Panc1 (cell line): ENCODE measurements at places on chromosomes 7 and 10.
A peak's percentile ranks its signal among the peaks of the same experiment; 100 is the strongest.

DNA sequence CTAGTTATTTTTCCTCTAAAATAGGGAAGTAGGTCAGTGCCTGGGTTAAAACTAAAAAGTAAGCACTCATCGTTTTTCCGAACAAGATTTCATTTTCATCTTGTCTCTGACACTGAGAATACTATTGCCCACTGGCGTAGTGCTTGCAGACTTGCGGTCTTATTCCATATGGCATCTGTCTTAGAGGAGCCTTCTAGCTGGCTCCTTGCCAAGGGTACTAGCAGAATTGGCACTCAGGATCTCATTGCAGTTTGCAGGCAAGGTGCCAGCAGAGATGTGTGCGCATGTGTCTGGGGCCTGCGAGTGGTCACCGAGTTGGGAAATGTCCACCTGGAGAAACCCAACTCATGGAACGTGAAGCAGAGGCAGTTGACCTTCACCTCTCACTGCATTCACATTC is 143.4 kb downstream of the CELF2 start:
- no peak for DNase-seq

DNA sequence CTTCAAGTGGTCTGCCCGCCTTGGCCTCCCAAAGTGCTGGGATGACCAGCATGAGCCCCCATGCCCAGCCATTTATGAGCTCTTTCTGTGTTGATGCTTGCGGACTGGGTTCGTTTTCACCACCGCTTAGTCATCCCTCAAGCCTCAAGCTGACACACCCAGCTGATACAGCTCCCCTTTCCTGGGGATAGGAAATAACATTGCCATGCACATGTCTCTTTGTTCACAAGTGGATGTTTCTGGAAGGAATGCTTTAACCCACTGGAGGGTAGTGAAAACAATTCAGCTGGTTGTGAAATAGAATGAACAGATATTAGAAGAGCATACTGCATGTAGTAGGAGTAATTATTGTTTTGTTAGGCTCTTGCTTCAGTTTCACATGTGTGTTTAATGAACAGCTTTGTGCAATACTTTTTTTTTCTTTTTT is 8.5 kb upstream of the METTL27 start:
- DNase-seq = peak; percentile 96

DNA sequence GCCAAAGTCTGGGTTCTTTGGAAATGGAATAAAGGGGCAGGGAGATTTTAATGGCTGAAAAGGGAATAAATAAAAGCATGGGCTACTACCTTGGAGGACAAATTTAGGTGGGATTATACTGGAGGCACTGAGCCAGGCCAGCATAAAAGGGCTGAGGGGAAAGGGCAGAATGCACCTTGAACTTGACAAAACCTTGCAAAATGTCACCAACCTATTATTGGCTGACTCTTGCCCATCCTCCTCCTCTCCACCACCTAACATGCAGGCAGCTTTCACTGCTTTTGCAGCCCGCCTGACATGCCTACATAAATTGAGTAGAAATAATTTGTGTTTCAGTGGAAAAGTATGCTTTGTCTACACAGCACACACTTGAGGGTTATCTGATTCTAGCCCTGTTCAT is 65.3 kb upstream of the ABLIM1 start:
- no peak for DNase-seq

GRCh38 chr10:101552442-101552841 is 35.6 kb downstream of the POLL start:
- no peak for DNase-seq

- DNase-seq = no peak
These were observed 17.2 kb upstream of the BPGM start for GRCh38 chr7:134629445-134629844.

- DNase-seq = no peak
These were observed 66.6 kb downstream of the AGMO start for GRCh38 chr7:15495170-15495569.

- peak; percentile 13 for DNase-seq
These were observed 98.4 kb upstream of the FAM3C start for GRCh38 chr7:121494516-121494915.

GRCh38 chr7:27952456-27953285 is 212.7 kb downstream of the TAX1BP1 start:
- no peak for DNase-seq

DNA sequence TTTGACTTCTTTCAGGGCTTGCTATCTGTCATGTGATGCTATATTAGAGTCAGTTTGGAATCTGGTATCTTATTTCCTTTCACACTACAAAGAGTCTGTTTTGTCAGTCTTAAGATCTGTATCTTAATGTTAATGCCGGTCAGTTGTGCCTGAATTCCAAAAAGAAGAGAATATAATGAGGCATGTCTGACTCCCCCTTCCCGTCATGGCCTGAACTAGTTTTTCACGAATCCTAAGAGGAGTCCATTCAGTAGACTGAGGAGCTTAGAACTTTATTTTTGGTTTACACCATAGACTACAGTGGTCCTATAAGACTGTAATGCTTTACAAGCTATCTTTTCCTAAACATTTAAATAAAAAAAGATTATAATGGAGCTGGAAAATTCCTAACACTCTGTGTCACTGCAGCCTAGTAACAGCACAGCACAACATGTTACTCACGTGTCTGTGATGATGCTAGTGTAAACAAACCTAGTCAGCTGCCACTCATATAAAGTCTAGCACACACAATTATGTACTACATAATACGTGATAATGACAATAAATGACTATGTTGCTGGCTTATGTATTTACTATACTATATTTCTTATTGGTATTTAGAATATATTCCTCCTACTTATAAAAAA is 50.6 kb downstream of the VPS41 start:
- DNase-seq = peak; percentile 18

DNA sequence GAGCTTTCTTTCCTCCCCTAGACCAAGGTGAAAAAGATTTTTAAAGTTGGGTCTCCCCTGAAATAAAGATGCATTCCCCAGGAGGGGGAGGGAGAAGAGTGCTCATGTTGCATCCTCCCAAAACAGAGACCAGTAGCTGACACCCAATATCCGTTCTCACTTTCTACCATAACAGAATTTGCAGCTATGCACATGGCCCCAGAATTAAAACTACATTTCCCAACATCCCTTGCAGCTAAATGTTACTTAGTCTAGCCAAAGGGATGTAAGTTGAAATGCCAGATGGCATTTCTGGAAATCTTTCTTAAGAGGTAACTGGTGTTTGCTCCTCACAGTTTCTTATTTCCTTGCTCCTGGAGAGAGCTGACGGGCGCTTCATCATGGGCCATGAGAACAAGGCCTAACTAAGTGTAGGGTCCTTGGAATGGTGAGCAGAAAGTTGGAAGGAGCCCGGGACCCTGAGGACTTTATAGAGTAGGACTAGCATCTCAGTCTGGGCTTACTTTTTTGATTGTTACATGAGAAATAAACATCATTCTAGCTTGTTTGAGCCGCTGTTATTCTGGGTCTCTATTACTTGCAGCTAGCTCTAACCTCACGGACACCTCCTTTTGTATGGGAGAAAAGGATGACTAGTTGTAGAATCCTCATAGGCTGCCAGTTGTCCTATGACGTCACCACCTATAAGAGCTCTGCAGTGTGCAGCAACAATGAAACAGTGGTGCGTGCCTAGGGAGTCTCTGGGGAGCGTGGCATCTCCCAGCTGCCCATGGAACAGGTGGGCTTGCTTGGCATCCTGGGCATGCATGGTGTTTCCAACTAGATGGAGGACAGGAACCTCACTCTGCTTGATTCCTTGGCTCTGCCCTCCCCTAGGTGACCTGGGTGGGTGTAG is 46.1 kb upstream of the EXOC6 start:
- DNase-seq = no peak

GRCh38 chr7:38027884-38028455 is 107.5 kb downstream of the EPDR1 start:
- no peak for DNase-seq

- no peak for DNase-seq
These were observed 142.2 kb downstream of the TWIST1 start for GRCh38 chr7:18975276-18975675.

DNA sequence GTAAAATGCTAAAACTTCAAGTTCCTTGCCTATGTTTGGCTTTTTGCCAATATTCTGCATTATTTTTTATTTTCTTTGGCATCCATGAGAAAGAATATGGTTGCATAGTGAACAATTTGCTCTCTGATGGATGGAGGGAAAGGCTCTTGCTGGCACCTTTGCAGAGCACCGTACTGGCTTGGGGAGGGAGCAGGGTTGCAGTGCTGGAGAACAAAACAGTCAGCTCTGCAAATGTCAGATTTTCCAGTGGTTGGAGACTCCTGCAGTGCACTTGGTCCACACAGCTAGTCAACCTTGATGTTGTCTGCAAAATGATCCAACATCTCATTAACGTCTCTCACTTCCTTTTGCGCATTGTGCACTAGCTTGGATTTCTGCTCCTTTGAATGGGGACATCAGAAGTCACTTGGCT is 100.8 kb downstream of the ANLN start:
- no peak for DNase-seq

DNA sequence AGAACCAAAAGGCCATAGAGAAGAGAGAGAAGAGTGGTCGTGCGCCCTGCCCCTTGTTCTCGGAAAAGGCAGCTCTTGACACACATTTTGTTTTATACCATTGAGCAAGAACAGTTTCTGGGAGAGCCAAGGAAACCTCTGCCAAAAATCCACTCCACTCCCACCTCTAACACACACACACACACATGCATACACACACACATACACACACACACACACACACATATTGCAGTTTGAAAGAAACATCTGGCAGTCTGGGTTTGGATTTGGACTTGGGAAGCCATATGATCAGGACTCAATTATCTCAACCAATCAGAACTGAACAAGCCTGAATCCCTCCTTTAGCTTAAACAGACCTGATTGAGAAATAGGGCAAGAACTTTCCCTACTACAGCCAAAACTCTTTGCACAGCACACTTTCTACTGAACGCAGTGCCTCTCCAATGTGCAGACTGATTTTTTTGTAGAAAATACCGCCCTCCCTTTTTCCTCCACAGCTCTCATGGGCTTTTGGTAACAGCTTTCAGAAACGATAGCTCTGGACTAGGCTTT is 484.0 kb upstream of the ZWINT start:
- no peak for DNase-seq

DNA sequence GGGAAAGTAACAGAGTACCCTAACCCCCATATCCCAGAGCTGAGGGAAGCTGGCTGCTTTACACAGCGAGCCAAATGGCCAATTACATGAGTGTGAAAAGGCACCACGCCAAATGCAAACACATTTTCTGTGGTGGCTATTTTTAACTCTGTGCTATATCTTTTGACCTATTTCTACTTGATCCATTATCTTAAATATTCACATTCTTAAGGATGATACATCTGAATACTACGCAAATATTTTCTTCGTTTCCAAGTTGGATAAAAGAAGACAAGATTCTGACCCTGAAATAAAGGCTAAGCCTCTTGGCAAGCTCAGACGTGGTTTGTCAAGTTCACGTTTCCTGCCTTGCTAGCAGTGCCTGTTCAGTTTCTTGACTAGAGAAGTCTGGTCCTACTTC is 146.7 kb upstream of the TMEM196 start:
- no peak for DNase-seq
